ENCODE measurements at places on chromosomes 2 and 18.

DNA sequence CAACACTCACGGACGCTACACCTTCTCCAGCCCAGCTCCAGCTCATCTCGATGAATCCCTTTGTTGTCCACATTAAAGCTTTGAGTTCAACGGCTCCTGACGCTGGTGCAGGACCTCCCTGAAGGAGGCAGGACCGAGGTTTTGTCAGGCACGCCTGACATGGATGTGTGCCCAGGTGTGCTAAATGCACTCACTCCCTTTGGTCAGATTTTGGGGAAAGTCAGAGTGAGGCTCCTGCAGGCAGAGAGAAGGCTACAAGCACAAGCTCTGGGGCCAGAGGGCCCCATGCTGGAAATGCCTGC lies 78.6 kb downstream of the NDUFA10 start:
- no peaks in the 10 kb centered on the region for H3K36me3 ChIP-seq
- peaks cover 5% of the 10 kb centered on the region for H3K4me1 ChIP-seq
- H3K4me3 ChIP-seq = no peak overlapping the region
- no peak for DNase-seq

GRCh38 chr18:35851286-35851970 lies 121.1 kb upstream of the RMP24 start:
- no peaks in the 10 kb centered on the region for H3K36me3 ChIP-seq
- no peak overlapping the region for H3K4me3 ChIP-seq
- H3K27ac ChIP-seq = no peak overlapping the region
- DNase-seq = no peak

- no peaks in the 10 kb centered on the region for H3K27me3 ChIP-seq
- no peak overlapping the region for H3K4me3 ChIP-seq
- DNase-seq = no peak
- H3K36me3 ChIP-seq = peaks cover 5% of the 10 kb centered on the region
- H3K27ac ChIP-seq = peak overlapping the region; percentile 31
- H3K4me1 ChIP-seq = no peaks in the 10 kb centered on the region
These were observed 99.3 kb downstream of the SPOPL start for GRCh38 chr2:138600732-138601457.

- H3K36me3 ChIP-seq = no peaks in the 10 kb centered on the region
- H3K4me3 ChIP-seq = no peak overlapping the region
- H3K27me3 ChIP-seq = peaks cover 9% of the 10 kb centered on the region
- DNase-seq = no peak
- H3K4me1 ChIP-seq = no peaks in the 10 kb centered on the region
These were observed 8.9 kb downstream of the EMILIN2 start for GRCh38 chr18:2855560-2856350.

GRCh38 chr18:72601944-72602343 lies 57.8 kb upstream of the CBLN2 start:
- H3K4me3 ChIP-seq = no peak overlapping the region
- no peak overlapping the region for H3K27ac ChIP-seq
- H3K27me3 ChIP-seq = no peaks in the 10 kb centered on the region
- no peaks in the 10 kb centered on the region for H3K4me1 ChIP-seq

- peaks cover 50% of the 10 kb centered on the region for H3K36me3 ChIP-seq
- H3K27ac ChIP-seq = no peak overlapping the region
- H3K27me3 ChIP-seq = no peaks in the 10 kb centered on the region
- H3K4me3 ChIP-seq = peak overlapping the region; percentile 99
These were observed 575 bp downstream of the TMEM150A start for GRCh38 chr2:85601771-85602475.

DNA sequence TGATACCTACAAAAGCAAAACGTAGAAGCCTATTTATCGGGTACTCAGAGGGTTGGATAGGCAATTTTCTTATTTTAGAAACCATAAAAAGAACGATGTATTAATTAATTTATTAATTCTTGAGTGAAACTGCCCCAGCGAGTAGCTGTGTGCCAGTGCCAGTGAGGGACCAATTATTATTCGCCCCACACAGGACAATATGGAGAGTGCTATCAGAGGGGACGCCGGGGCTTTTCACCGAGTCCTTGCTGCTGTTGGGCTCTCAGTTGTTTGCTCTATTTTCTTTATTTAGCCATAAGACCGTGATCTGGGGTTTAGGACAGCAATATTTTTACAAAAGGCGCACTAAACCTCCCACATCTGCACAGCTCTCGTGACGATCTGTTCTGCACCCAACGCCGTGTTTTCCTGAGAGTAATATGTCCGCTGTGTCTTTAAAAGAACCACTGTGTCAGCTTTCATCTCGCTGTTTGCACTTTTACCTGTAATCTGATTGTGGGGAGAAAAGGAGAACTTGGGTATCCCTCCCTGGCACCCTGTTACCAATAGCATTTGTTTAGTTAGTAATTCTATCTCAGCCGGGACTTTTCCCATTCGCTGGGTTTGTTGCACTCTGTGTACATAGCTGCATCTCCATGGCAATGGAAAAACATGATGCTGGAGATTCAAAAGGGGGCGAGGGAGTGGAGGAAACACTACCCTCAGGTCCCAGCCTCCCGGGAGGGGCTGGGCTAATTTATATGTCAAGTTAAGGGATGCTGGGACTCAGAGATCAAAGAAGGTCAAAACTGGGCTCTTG lies 30.1 kb upstream of the ZNF516 start:
- peak overlapping the region; percentile 87 for H3K4me3 ChIP-seq
- H3K36me3 ChIP-seq = no peaks in the 10 kb centered on the region
- H3K4me1 ChIP-seq = peaks cover 14% of the 10 kb centered on the region
- peak; percentile 92 for DNase-seq
- H3K27me3 ChIP-seq = no peaks in the 10 kb centered on the region
- no peak overlapping the region for H3K27ac ChIP-seq

DNA sequence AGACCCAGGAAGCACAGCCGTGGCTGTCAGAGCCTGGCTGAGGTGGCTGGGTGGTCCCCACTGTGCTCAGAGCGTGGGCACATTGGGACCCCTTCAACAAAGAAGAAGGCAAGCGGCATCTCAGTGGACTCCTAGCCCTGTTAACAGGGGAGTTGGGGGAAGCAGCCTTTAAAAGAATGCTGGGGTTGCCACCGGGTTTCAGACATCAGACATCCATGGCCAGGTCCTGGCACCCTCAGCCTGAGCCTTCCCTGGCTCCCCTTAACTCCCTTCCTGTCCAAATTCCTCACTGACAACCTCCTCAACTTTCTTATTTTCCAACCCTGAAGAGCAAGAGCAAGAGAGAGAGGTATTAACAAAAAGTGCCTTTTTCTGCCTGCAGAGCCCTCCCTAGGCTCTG lies 24.8 kb upstream of the GNAL start:
- H3K4me1 ChIP-seq = no peaks in the 10 kb centered on the region
- no peak overlapping the region for H3K4me3 ChIP-seq
- H3K27me3 ChIP-seq = peaks cover 71% of the 10 kb centered on the region
- H3K27ac ChIP-seq = no peak overlapping the region
- H3K36me3 ChIP-seq = no peaks in the 10 kb centered on the region

- H3K4me3 ChIP-seq = no peak overlapping the region
- H3K27me3 ChIP-seq = peaks cover 12% of the 10 kb centered on the region
- peaks cover 3% of the 10 kb centered on the region for H3K4me1 ChIP-seq
- no peak for DNase-seq
- H3K27ac ChIP-seq = no peak overlapping the region
- no peaks in the 10 kb centered on the region for H3K36me3 ChIP-seq
These were observed 28.2 kb upstream of the CD8A start for GRCh38 chr2:86818957-86819356.

DNA sequence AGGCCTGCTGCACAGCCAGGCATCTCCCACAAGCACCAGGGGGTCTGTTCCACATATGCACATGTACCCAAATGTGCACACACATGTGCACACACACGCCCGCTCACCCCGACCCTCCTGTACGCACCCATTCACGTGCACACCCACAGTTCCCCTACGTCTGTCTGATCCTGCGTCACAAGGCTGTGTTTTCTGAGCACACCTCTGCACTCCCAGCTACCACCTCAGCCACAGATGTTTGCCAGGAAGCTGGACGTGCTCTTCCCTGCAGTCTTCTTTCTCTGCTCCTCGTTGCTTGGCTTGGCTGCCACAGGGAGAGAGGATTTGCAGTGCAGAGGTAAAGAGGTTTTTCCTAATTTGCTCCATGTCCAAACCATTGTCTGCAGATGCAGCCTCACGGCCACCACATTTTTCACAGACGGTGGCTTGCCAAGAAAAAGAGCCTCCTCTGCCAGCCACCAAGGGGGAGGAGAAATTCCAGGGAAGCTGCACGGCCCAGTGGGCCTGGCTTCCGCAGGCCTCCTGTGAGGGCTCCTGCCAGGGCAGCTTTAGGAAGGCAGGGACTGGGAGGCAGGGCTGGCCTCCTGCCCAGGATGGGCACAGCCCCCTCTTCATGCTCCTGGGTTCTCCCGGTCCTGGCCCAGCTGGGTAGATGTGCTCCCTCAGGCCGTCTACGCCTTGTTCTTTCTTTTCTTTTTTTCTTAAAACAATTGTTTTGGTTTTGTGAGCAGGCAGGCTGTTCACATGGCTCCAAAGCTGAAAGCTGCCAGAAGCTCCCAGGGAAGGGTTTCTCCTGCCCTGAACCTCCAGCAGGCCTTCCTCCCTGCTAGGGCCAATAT lies 29.3 kb upstream of the HS6ST1 start:
- no peak overlapping the region for H3K4me3 ChIP-seq
- peaks cover 16% of the 10 kb centered on the region for H3K4me1 ChIP-seq
- no peaks in the 10 kb centered on the region for H3K27me3 ChIP-seq
- H3K36me3 ChIP-seq = no peaks in the 10 kb centered on the region
